Epithelial cell of esophagus (primary cell): ENCODE measurements at places on chromosomes 5 and 9.

DNA sequence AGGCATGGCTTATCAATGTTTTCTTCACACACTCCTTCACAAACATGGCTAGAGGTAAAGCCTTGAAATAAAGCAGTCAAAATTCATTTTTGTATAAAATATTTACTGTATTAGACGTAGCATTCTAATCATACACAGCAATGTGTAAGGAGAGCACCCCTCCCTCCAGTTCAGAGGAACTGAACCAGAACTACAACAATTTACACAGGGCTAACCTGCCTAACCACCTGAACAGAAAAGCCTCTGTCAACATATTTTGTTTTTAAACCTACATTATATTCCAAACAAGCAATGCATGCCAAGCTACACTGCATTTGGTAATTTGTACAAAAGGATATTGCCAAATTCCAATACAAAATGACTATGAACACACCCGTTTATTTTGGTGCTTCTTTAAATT, 41.6 kb downstream of the MLLT3 start:
- DNase-seq = peak; percentile 56

GRCh38 chr9:116857321-116857720, 170.2 kb downstream of the TRIM32 start:
- DNase-seq = peak; percentile 36

GRCh38 chr5:112833971-112834370, 27.1 kb upstream of the SRP19 start:
- DNase-seq = no peak

GRCh38 chr5:25570067-25570583, 925.3 kb upstream of the CDH10 start:
- no peak for DNase-seq

- peak; percentile 42 for DNase-seq
Measured at GRCh38 chr5:179906795-179907555, 722 bp downstream of the TBC1D9B start.

DNA sequence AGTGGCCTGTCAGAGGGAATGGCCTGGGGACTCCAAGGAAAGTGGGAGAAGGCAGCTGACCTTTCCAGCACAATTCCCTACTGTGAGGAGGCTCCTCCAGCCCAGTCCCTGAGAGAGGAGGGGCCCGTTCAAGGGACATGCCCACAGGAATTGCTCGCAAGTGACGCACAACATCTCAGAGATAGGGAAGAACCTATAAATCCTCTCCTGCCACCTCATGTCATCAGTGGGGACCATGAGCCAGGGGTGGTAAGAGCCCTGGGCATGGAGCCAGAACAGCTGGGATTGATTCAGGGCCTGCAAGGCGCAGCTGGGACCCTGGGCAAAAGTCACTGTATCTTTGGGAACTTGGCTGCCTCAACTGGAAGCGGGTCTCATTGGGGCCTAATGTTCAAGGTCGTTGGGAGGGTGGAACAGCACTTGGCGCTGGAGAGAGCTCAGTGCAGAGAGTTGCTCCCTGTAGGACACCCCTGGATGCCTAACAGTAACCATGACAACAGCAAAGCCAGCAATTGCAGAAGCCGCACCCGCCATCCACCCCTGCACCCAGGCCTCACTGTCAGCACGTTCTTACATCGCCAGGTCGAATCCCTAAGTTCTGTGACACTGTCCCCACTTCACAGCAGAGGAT, 41.3 kb upstream of the ORM1 start:
- no peak for DNase-seq

GRCh38 chr5:175599210-175599609, 58.7 kb upstream of the HRH2 start:
- DNase-seq = no peak

DNA sequence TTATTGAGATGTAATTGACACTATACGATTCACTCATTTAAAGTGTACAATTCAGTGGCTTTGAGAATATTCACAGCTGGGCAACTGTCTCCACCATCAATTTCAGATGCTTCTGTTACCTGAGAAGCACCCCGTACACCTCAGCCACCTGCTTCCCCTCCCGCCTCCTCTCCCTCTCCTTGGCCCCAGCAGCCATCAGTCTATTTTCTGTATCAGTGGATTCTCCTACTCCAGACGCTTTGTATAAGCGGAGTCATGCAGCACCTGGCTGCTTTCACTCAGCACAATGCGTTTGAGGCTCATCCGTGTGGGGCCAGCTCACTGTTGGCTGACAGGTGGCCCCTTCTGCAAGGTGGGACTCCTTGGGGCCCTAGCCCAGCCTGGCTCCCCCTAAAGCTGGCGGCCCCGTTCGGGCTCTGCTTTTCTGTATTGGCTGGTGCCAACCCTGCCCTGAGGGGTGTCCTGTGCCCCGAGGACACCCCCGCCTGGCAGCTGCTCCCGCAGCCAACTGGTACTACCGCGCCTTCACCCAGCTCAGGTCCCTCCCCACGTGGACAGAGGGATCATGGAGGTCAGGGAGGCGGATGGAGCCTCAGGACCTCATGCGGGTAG, 124.4 kb upstream of the COL5A1 start:
- no peak for DNase-seq

- DNase-seq = no peak
Measured at GRCh38 chr5:6950860-6951259, 237.6 kb downstream of the TENT4A start.
